ENCODE measurements at places on chromosomes 3 and 15.

DNA sequence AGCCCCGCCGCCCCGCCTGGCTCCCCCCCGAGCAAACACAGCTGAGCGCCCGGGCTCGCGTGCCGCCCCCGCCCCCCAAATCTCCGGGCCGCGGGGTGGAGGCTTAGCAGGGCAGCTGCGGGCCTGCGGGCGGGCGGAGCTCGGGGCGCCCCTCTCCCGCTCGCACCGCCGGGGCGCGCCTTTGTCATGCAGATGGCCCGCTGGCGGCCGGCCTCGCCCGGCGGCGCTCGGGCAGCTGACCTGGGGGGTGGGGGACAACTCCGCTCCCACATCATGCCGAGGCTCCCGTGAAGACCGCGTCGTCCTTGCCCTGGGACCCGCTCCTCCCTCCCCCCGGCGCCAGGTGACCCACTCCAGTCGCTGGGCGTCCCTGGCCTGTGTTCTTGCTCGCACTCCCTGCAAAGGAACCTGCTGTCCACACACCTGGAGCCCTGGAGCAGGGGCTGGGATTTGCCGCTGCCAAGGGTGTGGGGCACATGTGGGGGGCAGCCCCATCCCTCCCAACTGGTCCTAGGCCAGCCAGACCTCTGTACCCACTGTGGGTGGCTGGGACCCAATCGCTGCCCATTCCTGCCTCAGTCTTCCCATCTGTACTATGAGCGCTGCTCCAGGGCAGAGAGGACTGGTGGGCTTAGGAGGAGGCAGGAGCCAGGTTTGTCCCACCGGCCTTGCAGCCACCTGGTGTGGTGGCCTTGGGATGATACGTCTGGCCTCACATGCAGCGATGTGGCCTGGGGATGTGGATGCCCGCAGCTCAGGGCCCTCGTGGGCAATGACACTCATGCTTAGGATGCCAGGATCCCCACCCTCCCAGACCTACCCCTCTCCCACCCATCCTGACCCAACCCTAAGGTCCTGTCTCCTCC lies 33.5 kb downstream of the DNAJB8 start:
- DNase-seq: no peak

GRCh38 chr3:120693439-120694171 lies 11.6 kb upstream of the HGD start:
- DNase-seq: peak; percentile 74

DNA sequence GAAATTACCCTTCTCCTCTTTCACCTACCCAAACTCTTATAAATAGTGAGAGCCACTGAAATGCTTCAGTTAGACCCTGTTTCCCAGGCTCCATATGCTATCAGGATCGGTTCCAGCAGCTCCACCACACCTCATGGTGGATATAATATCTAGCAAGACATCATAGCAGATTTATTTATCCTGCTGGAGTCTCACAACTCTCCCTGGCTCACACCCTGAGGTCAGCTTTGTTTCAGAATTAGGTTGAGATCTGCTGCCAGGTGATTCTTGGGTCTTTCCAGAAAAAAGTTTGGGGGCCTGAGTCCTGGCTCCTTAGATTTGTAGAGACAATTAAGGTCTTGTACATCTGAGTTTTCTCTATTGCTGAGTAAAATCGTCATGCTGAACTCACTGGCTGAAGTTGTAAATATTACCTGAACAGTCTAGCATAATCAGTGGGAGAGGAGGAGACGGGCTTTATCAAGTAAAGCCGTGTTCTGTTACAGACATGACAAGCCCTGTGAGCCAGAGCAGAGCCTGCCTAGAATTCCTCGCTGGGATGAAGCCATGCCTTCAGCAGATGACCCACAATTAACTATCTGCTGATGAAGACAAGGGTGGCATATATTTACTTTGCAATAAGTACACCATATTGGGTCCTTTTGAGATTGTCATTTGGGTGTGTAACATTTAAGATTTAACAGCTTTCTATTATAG lies 131.6 kb downstream of the STAC start:
- peak; percentile 57 for DNase-seq

DNA sequence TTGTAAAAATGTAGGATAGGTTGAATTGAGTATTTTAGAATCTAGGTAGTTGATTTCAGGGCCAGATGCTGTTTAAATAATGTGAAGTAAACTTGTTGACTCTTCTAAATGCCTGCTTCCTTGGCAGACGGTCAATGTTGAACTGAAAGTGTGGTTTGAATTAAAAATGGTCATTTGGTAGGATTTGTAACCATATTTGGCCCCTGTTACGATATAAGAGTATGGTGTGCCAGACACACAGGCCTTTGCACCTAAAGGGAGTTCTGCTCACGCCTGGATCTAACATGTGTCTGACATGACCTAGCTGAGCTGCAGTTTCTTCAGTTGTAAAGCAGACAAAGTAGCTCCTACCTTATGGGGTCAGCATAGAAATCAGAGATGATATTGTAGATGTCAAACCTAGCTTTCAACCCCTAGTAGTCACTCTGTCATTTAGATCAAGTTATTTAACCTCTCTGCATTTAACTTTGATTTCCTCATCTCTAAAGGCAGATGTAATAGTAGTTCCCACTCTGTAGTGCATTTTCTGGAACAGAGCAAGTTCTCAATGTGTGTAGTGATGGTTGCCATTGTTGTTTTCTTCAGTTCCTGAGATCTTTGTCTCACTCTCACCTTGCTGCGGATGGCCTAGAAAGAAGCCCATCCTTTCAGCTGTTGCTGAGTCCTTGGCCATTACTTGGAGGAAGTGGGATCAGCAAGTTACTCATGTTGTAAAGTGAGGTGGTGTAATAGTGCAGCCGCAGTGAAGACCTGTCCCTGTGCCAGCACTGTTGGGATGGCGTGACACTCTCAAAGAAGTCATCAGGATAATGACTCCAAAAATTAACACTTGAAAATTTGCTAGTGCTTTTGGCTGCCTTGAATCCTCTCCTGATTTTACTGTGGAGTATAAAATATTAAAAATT lies 90.2 kb downstream of the GHSR start:
- peak; percentile 69 for DNase-seq

DNA sequence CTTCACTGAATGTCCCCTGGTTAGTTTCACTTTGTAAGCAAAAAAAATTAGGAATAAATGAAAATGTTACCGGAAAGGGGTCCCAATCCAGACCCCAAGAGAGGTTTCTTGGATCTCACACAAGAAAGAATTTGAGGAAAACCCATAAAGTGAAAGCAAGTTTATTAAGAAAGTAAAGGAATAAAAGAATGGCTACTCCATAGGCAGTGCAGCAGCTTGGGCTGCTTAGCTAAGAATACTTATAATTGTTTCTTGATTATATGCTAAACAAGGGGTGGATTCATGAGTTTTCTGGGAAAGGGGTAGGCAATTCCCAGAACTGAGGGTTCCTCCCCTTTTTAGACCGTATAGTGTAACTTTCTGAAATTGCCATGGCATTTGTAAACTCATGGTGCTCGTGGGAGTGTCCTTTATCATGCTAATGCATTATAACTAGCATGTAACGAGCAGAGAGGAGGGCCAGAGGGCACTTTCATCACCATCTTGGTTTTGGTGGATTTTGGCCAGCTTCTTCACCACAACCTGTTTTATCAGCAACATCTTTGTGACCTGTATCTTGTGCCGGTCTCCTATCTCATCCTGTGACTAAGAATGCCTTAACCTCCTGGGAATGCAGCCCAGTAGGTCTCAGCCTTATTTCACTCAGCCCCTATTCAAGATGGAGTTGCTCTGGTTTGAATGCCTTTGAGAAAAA lies 41.0 kb upstream of the CMSS1 start:
- DNase-seq: peak; percentile 40

DNA sequence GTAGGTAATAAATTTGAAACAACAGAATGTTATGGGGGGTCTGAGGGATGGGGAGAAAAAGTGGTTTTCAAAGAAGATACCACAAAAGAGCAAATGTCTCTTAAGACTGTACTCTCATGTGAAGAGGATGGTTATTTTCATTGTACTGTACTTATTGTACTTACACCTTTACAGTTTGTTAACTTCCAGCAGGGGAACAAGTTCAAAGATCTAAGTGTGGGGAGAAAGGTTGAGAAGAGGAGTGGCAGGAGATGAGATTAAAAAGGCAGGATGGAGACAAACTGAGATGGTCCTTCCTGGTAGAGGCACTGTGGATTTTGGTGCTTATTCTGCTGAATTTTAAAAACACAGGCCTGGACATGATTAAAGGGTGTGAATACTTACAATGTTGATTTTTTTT lies 5.4 kb upstream of the ZCWPW2 start:
- no peak for DNase-seq

- no peak for DNase-seq
These were observed 289.2 kb downstream of the CTNNB1 start for GRCh38 chr3:41488501-41488900.

GRCh38 chr15:65054333-65055200 lies 9.4 kb downstream of the SLC51B start:
- DNase-seq: peak; percentile 59

DNA sequence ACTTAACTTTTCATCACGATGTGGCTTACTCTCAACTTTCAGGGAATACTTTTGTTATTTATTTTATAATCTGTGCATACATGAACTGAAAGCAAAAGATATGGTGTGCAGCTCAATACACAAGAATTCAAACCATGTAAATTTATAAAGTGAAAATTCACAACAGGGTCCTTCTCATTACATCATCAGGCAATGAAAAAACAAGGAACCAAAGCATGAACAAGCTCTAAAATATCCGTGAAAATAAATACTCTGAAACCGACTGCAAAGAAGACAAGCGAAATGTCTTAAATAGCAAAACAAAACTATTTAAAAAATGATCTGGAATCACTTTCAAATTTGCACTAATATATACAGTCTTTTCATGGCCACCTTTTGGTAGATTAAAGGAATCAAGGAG lies 28.9 kb downstream of the GNB5 start:
- no peak for DNase-seq

GRCh38 chr15:67103869-67104268 lies 38.5 kb downstream of the SMAD3 start:
- no peak for DNase-seq

Data from fibroblast of upper back skin (primary cell).